Ovary (tissue), 10 donors: ENCODE measurements at places on chromosomes 1 and 21. TPM values are rescaled to one million over a fixed set of nuclear protein-coding genes. Genes with fewer than 3 reads are reported as not detected.

DNA sequence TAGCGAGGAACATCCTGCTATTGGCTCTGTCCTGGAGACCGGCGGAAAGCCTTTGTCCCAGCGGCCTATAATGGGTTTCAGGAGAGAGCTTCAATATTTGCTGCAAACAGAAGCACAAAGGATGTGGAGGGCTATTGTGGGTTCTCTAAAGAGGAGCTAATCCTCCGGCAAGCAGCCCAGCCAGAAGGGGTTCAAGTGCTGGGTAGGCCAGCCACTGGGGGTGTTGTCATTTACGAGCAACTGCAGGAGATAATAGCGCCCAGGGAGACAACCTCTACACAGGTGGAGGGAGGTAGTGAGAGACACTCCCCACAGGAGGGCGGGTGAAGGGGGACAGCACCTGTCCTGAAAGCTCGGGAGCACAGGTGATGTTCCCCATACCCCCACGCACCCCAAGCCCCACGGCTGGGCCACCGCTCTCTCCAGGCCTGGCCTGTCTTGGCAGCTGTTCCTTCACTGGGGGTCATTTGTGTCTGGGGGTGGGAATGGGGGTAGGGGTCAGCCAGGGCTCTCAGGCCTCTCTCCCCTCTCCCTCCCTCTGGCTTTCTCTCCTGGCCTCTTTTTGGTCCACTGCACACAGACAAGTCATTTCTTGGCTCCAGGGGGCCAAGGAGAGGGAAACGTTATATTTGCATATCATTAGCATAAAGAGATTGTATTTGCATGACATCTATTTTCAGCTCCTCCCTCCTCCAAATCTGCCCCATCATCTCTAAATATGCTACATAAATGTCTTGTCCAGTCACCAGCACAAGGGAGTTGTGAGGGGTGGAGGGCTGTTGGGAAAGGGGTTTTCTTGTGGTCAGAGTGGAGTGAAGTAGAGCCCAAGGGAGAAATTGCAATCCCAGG lies 22.0 kb upstream of the SLC26A9 start:
- DNase-seq, result no peak
- no peaks in the 10 kb centered on the region for H3K36me3 ChIP-seq
- no peaks in the 10 kb centered on the region for H3K27me3 ChIP-seq

DNA sequence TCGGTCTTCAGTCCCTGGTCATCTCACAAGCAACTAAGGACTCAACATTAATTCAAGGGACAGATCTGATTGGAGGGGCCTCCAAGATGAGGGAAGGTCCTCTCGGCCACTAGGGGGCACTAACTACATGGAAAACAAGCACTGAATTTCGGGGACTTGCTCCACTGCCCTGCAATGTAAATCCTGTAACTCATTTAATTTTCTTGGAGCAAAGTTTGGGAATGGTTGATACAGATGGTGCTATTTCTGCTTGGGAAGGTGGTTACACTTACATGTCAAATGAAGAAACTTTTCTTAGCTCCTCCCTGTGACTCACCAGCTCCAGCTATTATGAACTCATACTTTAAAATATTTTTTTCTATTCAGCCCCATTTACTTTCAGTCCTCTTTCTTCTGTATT lies 97.4 kb upstream of the KCNJ15 start:
- no peak overlapping the region for H3K4me3 ChIP-seq
- no peaks in the 10 kb centered on the region for H3K27me3 ChIP-seq
- peak; percentile 59 for DNase-seq
- H3K4me1 ChIP-seq, result no peaks in the 10 kb centered on the region
- H3K36me3 ChIP-seq, result no peaks in the 10 kb centered on the region

Gene PER3
- 39.1 TPM for total RNA-seq

Gene ALX3
- 0.38 TPM for total RNA-seq

DNA sequence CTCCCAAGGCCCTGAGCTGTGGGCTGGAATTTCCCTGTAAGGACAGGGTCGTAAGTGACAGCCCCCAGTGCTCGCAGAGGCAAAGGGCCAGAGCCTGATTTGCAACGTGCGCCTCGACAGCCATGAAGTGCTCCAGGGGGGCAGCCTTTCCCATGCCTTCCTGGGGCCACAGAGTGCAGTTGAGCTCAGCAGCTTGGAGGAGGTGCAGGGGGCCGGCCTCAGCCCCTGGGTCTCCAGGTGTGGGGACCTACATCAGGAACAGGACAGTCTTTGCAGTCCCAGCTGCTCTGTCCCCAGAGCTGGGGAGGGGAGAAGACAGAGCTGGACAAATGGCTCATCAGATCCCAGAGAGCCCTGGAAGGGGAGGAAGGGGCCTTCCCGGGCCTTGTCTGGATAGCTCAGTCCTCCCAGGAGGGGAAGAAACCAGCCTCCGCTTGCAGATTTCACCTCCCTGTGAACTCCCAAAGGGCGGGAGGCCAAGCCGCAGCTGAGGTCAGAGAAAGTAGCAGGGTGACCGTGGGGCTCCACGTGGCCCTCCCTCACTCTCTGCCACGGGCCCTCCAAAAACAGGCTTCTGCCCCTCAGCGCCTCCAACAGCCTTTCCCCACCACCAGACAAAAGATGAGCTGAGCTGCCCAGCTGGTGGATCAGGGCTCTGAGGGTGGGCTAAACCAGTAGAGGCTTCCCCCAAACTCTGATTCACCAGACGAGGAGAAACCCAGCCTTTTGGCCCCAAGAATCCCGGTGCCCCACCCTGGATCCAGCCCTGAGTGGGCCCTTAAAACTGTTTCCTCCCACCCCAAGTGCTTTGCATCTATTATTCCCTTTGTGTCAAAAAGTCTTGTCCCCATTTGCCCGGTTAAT lies 76.5 kb downstream of the DHRS3 start:
- H3K4me1 ChIP-seq, result peaks cover 19% of the 10 kb centered on the region
- DNase-seq, result peak; percentile 81
- no peak overlapping the region for H3K4me3 ChIP-seq
- no peaks in the 10 kb centered on the region for H3K36me3 ChIP-seq

- no peak for DNase-seq
- no peaks in the 10 kb centered on the region for H3K27me3 ChIP-seq
- no peaks in the 10 kb centered on the region for H3K36me3 ChIP-seq
- no peak overlapping the region for H3K27ac ChIP-seq
- H3K4me1 ChIP-seq, result no peaks in the 10 kb centered on the region
Measured at GRCh38 chr1:30447080-30447479, 276.3 kb downstream of the MATN1 start.

DNA sequence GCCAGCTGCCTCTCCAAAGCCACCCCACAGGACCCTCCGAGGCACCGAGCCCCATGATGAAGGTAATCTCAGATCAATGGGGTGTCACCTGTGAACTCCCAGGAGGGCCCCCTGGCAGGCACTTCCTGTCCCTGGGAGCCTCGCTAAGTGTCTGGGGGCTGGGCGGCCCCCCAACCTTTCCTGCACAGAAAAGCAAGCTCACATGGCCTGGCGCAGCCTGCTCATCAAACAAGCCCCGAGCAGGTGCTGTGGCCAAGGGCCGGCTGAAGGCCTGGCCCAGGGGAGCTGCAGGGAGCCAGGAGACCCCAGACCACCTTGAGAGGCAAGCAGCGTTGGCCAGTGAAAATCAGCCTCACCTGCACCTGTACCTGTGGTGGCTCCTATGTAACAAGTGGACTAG lies 2.9 kb downstream of the RIPK4 start:
- DNase-seq, result no peak
- no peak overlapping the region for H3K27ac ChIP-seq
- H3K4me1 ChIP-seq, result no peaks in the 10 kb centered on the region
- H3K36me3 ChIP-seq, result no peaks in the 10 kb centered on the region

GRCh38 chr1:101410048-101410878 lies 173.4 kb downstream of the S1PR1 start:
- no peak for DNase-seq
- H3K27me3 ChIP-seq, result no peaks in the 10 kb centered on the region
- no peaks in the 10 kb centered on the region for H3K4me1 ChIP-seq
- H3K4me3 ChIP-seq, result no peak overlapping the region
- H3K27ac ChIP-seq, result no peak overlapping the region

Gene PLA2G2A
- total RNA-seq, result 23.0 TPM

DNA sequence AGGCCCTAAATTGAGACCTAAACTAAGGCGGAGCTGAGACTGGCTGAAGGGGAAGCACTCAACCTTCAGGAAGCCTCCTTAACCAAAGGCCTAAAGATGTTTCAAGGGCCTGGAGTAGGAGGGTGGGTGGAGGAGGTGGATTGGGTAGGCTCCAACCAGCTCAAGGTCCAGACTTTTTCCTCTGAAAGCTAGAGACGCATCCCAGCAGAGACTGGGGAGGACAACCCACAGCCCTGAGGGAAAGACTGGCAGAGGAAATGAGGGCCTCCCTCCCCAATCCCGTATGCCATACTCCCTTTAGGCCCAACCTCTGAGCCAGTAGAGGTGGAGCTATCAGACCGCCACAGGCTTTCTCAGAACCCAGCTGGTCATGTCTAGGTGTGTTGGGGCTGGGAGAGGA lies 1.1 kb downstream of the ECM1 start:
- no peaks in the 10 kb centered on the region for H3K27me3 ChIP-seq
- no peak overlapping the region for H3K27ac ChIP-seq
- no peak overlapping the region for H3K4me3 ChIP-seq
- no peak for DNase-seq

Gene OSBPL9
- total RNA-seq, result 71.8 TPM

Gene CATSPERE
- total RNA-seq, result 2.1 TPM

GRCh38 chr21:38308532-38309119 lies 51.8 kb downstream of the KCNJ15 start:
- H3K4me3 ChIP-seq, result no peak overlapping the region
- H3K27me3 ChIP-seq, result no peaks in the 10 kb centered on the region
- H3K4me1 ChIP-seq, result peaks cover 2% of the 10 kb centered on the region
- H3K27ac ChIP-seq, result no peak overlapping the region
- peak; percentile 16 for DNase-seq
- H3K36me3 ChIP-seq, result no peaks in the 10 kb centered on the region

DNA sequence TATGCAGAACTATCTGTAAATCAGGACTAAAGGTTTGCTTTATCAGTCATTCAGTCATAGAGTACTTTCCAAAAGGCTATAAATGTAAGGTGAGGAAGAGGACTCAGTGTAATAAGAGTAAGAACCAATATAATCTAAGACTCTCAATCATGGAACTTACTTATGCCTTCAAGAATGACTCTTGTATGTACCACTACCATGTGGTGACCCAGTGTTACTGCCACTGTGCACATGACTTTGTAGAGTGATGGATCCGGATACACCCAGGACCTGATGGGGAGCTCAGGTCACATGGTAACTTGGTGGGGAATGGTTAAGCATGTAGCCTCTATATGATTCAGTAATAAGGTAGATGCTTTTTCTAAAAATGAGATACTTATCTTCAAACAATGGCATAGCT lies 2099.8 kb downstream of the MRPL39 start:
- H3K36me3 ChIP-seq, result no peaks in the 10 kb centered on the region
- H3K4me3 ChIP-seq, result no peak overlapping the region
- H3K4me1 ChIP-seq, result no peaks in the 10 kb centered on the region
- H3K27me3 ChIP-seq, result no peaks in the 10 kb centered on the region
- H3K27ac ChIP-seq, result no peak overlapping the region

DNA sequence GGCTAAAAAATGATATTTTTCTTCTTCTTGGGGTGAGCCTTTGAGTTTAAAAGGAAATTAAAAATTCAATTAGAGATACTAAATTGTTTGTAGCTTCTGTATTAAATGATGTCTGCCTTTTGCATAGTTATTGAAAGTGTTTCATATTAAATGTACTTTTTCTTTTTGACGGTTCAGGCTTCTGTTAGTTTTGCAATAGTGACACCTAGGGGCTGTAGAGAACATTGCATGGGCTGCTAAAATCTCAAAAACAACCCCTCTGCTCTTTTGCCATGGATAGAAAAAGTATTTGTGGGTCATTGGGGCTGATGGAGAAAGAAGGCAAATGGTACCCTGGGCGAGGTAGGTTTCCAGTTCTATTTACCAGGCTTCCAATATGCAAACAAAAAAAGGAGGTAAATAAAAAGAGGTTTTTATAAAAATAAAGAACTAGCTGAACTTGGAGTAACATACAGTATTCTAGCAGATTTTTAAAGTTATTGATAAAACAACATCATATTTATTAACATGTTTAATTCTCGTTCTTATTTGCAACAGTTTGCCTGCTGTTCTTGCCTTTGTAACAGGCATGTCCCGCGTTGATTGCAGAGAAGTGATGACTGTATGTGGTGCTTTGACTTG lies 115.4 kb upstream of the HOOK1 start:
- no peak overlapping the region for H3K4me3 ChIP-seq
- H3K36me3 ChIP-seq, result no peaks in the 10 kb centered on the region
- no peak for DNase-seq
- H3K27me3 ChIP-seq, result no peaks in the 10 kb centered on the region

Gene LSM10
- total RNA-seq, result 32.4 TPM

DNA sequence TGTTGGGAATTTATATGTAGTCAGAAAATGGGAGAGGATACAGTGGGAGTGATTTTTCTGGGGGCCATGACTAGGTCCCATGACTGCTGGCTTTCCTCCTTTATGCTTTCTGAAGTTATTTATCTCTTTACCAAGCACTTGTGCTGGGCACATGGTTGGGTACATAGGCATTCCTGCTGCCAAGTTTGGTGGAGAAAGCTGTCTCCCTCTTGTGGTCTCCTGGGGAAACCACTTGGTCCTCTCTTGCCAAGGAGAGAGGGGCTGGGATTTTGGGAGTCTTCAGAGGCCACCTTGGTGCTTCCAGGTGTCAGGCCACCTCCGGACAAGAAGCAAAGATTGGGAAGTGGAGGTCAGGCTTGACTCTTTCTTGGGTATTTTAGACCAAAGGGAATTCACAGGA lies 120.2 kb upstream of the KCNE2 start:
- no peaks in the 10 kb centered on the region for H3K36me3 ChIP-seq
- no peaks in the 10 kb centered on the region for H3K27me3 ChIP-seq
- H3K27ac ChIP-seq, result no peak overlapping the region

Gene PINK1
- total RNA-seq, result 62.7 TPM

DNA sequence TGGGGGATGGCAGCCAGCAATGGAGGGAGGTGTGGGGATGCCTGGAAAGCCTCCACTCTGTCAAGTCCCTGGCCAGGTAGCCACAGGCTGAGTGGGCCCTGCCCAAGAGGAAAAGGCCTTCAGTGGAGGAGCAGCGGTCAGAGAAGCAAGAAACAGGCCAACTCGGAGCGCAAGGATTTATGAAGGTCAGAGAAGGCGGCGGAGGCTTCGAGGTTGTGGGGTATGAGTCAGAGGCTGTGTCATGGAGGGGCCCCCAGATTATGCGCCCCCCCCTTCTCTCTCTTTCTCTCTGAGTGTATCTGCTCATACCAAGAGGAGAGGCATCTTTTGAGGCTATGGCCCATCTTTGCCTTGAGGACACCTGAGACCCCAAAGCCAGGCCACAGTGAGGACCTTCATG lies 99.5 kb downstream of the CASZ1 start:
- no peak for DNase-seq
- no peaks in the 10 kb centered on the region for H3K36me3 ChIP-seq
- H3K4me3 ChIP-seq, result no peak overlapping the region
- H3K27ac ChIP-seq, result no peak overlapping the region
- H3K27me3 ChIP-seq, result no peaks in the 10 kb centered on the region

DNA sequence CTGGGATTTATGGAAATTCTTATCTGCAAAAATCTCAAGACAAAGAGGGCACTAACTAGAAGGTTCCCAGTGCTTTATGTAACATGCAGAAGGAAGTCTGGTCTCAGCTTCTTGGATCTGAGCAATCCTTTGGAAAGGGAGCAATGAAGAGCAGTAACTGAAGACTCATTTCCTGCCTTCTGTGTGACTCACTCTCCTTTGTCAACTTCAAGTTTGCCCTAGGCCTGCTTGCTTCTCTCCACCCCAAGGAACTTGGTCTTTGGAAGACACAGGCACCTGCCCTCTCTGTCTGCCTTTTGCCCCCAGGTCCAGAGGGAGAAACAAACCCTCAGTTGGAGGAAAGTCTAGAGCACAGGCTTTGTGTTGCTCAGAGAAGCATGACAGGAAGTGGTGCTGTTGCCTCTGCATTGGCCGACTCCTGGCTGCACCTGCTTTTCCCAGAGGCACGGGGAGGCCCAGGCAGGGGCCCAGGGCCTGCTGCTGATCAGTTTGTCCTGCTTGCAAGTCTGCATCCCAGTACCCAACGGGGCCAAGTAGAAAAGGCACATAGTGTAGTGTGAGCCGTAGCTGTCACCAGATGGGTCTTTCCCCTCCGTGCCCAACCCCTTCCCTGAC lies 137.2 kb downstream of the DHRS3 start:
- H3K27ac ChIP-seq, result no peak overlapping the region
- no peaks in the 10 kb centered on the region for H3K36me3 ChIP-seq
- no peak overlapping the region for H3K4me3 ChIP-seq
- DNase-seq, result no peak
